ENCODE measurements at places on chromosomes 6 and 20. TPM values are rescaled to one million over a fixed set of nuclear protein-coding genes. Genes with fewer than 3 reads are reported as not detected.
A peak's percentile ranks its signal among the peaks of the same experiment; 100 is the strongest.

GRCh38 chr6:147826698-147827097, 318.2 kb downstream of the SAMD5 start:
- no peaks in the 10 kb centered on the region for H3K27me3 ChIP-seq
- H3K36me3 ChIP-seq: no peaks in the 10 kb centered on the region
- DNase-seq: no peak
- H3K27ac ChIP-seq: no peak overlapping the region
- H3K4me3 ChIP-seq: no peak overlapping the region
- no peaks in the 10 kb centered on the region for H3K4me1 ChIP-seq

DNA sequence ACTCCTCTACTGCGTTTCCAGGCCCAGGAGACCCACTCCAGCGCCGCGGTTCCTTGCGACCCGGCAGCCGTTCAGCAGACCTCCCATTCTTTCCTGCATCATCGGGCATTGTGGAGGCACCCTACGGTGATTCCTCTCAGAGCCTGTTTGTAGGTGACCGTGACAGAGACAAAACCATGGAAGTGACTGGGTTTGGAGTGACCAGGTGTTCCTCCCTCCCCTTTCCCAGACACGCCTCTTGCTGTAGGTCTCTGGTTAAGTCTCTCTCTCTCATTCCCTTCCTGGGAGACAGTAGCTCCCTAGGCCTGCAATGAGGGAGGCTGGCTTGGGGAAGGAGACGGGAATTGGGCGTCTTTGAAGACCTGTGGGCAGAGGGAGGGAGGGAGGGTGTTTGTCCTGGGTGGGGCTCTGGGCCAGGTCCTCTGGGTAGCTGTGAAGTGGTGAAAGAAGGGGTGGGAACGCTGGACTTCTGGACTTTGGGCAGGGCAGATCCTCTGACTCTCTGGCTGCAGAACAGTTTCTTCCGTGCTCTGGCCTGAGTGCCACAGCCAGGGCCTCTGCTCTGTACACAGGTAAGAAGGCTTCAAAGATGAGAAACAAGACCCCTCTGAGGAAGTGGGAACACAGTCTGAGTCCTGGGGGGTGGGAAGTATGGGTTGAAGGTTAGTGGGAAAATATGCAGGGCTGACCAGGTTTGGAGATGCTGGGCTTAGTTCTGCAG, 763 bp downstream of the KLC4 start:
- DNase-seq: no peak
- H3K4me1 ChIP-seq: peaks cover 34% of the 10 kb centered on the region
- peak overlapping the region; percentile 69 for H3K4me3 ChIP-seq
- H3K27ac ChIP-seq: peak overlapping the region; percentile 92
- peaks cover 62% of the 10 kb centered on the region for H3K36me3 ChIP-seq
- no peaks in the 10 kb centered on the region for H3K27me3 ChIP-seq

GRCh38 chr6:156809034-156809433, 31.9 kb downstream of the ARID1B start:
- H3K36me3 ChIP-seq: no peaks in the 10 kb centered on the region
- peaks cover 67% of the 10 kb centered on the region for H3K4me1 ChIP-seq
- H3K4me3 ChIP-seq: no peak overlapping the region
- H3K27ac ChIP-seq: no peak overlapping the region
- no peak for DNase-seq
- no peaks in the 10 kb centered on the region for H3K27me3 ChIP-seq

GRCh38 chr20:51396365-51396909, 146.1 kb downstream of the NFATC2 start:
- no peak overlapping the region for H3K4me3 ChIP-seq
- peaks cover 23% of the 10 kb centered on the region for H3K4me1 ChIP-seq
- H3K27me3 ChIP-seq: no peaks in the 10 kb centered on the region

DNA sequence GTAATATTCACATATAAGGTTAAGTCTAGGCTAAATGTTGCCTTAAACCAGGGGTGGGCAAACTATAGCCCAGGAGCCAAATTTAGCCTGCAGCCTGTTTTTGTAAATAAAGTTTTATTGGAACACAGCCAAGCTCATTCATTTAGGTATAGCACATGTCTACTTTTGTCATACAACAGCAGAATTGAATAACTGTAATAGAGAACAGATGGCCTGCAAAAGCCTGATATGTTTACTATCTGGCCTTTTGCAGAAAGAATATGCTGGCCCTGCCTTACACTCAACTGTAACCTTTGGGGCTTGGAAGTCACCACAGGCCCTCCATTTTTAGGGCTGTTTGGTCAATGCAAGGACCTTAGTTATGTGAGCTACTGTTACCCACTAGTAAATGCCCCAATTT, 17.7 kb upstream of the BCLAF1 start:
- H3K27ac ChIP-seq: no peak overlapping the region
- peaks cover 6% of the 10 kb centered on the region for H3K4me1 ChIP-seq
- no peak for DNase-seq
- no peak overlapping the region for H3K4me3 ChIP-seq
- no peaks in the 10 kb centered on the region for H3K27me3 ChIP-seq

- DNase-seq: no peak
- no peaks in the 10 kb centered on the region for H3K36me3 ChIP-seq
- H3K4me3 ChIP-seq: no peak overlapping the region
- no peaks in the 10 kb centered on the region for H3K27me3 ChIP-seq
These were observed 53.4 kb upstream of the CD93 start for GRCh38 chr20:23139524-23139923.

- H3K4me1 ChIP-seq: no peaks in the 10 kb centered on the region
- no peak overlapping the region for H3K27ac ChIP-seq
These were observed 81.7 kb upstream of the NFATC2 start for GRCh38 chr20:51624157-51624731.

GRCh38 chr20:37390503-37390890, 44.6 kb downstream of the SRC start:
- no peaks in the 10 kb centered on the region for H3K4me1 ChIP-seq
- no peak overlapping the region for H3K4me3 ChIP-seq

DNA sequence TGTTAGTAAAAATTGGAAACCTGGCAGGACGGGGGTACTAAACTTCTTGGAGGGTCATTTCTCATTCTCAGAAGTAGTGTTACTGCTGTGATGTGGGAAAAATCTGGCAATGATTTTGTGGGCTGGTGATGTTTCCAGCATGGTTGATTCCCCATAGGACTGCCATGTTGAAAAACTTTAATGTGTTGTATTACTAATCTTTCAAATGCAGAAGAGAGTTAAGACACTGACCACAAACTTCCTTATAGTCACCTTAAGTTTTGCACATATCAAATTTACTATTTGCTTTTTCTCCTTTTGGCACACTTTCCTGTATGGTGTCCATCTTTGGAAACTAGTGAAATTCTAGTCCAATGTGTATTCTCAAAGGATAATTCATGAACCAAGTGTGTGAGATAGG, 236.2 kb upstream of the TAB2 start:
- no peaks in the 10 kb centered on the region for H3K36me3 ChIP-seq
- H3K4me1 ChIP-seq: peaks cover 33% of the 10 kb centered on the region
- peak overlapping the region; percentile 65 for H3K27ac ChIP-seq
- no peak overlapping the region for H3K4me3 ChIP-seq
- H3K27me3 ChIP-seq: no peaks in the 10 kb centered on the region
- DNase-seq: no peak

- H3K27me3 ChIP-seq: no peaks in the 10 kb centered on the region
- no peak overlapping the region for H3K27ac ChIP-seq
- no peak overlapping the region for H3K4me3 ChIP-seq
- DNase-seq: no peak
- no peaks in the 10 kb centered on the region for H3K4me1 ChIP-seq
These were observed 243.2 kb upstream of the TENT5A start for GRCh38 chr6:81995548-81996289.

DNA sequence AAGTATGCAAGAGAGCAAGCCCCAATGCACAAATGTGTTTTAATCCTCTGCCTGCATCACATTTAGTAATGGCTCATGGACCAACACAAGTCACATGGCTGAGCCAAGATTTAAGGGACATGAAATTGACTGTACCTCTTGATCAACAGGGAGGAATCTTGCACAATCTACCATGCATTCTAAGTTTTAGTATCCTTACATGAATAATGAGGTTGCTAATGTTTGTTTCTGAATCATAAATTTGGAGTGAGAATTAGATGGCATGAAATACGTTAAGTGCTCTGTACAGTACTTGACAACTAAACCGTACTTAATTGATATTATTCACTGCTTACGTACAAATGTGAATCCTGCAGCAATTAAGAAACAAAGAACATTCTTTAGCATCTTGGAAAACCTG, 553.8 kb upstream of the JAG1 start:
- no peak overlapping the region for H3K27ac ChIP-seq
- H3K4me1 ChIP-seq: no peaks in the 10 kb centered on the region
- DNase-seq: no peak
- H3K27me3 ChIP-seq: no peaks in the 10 kb centered on the region

- H3K27me3 ChIP-seq: no peaks in the 10 kb centered on the region
- no peaks in the 10 kb centered on the region for H3K36me3 ChIP-seq
- no peak overlapping the region for H3K27ac ChIP-seq
- H3K4me3 ChIP-seq: no peak overlapping the region
These were observed 328.1 kb downstream of the NKAIN2 start for GRCh38 chr6:124131779-124132178.

DNA sequence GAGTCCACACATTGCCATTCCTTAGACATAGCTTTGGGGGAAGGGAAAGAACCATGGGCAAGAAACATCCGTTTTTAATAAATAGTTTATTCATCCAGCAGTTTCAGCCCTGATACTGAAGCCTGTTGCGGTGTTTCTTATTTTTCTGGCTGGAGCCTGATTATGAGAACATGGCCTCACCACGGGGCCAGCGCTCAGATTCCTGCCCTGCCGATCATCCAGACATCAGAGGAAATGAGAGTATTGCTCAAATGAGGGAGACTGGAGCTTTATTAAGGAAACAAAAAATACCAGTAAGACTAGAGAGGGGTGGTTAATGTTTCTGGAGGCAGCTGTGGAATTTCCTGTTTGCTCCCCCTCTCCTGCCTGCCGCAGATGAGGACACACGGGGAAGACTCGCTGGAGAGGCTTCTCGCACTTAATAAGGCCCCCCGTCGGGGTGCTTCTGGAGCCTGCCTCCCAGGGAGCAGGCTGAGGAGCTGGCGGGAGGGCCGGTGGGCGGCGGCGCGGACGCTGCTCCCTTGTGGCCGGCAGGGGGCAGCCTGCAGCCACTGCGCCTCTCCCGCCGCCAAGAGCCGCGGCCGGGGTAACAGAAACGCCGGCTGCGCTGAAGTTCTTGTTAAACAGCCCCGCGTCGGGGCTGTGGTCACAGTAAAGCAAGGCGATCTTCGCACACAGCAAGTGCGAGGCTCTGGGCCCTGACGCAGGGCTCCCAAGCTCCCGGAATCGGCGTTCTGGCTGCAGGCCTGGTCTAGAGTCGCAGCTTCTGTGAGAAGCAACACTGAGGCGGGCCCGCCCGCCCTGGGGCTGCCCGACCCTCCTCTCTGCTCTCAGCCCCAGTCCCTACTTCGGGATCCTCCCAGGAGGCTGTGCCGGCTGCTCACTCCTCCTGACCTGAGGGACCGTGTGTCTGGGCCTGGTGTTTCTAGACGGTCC, 17.5 kb downstream of the LEMD2 start:
- H3K36me3 ChIP-seq: peaks cover 45% of the 10 kb centered on the region
- DNase-seq: no peak
- H3K27me3 ChIP-seq: no peaks in the 10 kb centered on the region
- H3K27ac ChIP-seq: peak overlapping the region; percentile 84

GRCh38 chr6:63714091-63714490, 78.5 kb downstream of the PHF3 start:
- H3K27me3 ChIP-seq: no peaks in the 10 kb centered on the region
- H3K4me1 ChIP-seq: no peaks in the 10 kb centered on the region
- H3K27ac ChIP-seq: no peak overlapping the region
- peaks cover 43% of the 10 kb centered on the region for H3K36me3 ChIP-seq

DNA sequence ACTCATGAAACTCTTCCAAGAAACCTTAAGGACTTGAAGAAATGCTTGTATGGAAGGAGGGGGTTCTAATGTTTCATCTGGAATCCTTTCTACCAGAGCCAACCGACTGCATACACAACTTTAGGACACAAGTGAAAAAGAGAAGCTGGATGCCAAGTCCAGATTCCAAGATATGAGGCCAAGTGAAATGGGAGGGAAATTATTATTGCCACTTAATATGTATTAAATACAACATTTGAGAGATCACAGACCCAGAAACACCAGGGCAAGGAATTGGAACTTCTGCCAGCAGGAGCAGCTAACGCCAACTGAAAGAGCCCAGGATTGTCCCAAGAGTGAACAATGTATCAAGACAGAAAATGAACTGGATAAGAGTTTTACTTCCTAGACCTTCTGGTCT, 144.2 kb downstream of the ARHGAP18 start:
- no peak overlapping the region for H3K4me3 ChIP-seq
- H3K4me1 ChIP-seq: no peaks in the 10 kb centered on the region
- H3K27me3 ChIP-seq: no peaks in the 10 kb centered on the region
- no peak for DNase-seq

GRCh38 chr6:142207265-142207877, 60.3 kb downstream of the VTA1 start:
- no peak overlapping the region for H3K4me3 ChIP-seq
- H3K27me3 ChIP-seq: no peaks in the 10 kb centered on the region
- no peak for DNase-seq
- no peak overlapping the region for H3K27ac ChIP-seq
- no peaks in the 10 kb centered on the region for H3K4me1 ChIP-seq

GRCh38 chr6:131213501-131213990, 78.3 kb downstream of the AKAP7 start:
- peaks cover 9% of the 10 kb centered on the region for H3K4me1 ChIP-seq
- DNase-seq: no peak
- no peak overlapping the region for H3K27ac ChIP-seq

DNA sequence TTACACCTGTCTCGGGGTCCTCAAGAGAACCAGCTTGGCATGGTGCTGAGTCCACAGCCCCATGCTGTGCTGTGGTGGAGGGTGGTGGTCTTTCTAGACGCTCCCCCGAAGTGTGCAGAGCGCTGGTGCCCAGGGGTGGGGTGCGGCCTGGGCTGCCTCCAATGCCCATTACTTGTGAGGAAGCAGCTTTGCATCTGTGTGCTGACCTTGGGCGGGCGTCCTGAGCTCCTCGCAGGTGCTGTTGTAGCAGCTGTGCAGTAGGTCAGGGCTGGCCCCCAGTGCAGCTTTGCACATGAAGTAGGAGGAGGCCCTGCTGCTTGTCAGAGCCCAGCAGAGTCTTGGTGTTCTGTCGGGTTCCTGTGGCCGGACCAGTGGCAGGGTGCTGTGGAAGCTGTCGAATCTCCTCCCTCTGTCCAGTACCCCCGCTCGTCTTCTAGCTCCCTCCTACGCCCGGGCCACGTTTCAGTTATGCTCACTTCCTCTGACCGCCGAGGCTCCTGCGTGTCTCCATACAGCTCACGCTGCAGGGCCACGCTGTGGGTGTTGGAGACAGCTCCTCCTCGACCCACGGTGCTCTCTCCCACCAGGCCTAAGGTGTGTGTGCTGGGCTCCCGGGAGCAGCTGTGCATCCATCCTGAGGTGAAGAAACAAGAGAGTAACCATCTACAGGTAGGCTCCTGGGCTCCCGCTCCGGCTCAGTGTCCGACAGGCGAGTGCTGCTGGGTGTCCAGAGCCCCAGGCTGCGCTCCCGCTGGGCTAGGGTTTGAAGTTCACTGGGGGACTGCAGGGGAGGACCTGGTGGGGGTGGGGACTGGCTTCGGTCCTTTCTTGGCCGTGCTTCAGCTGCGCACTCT, 4.1 kb downstream of the RTEL1 start:
- DNase-seq: no peak
- H3K27ac ChIP-seq: no peak overlapping the region
- H3K27me3 ChIP-seq: no peaks in the 10 kb centered on the region
- peaks cover 69% of the 10 kb centered on the region for H3K36me3 ChIP-seq
- peaks cover 38% of the 10 kb centered on the region for H3K4me1 ChIP-seq

The PHACTR1 gene
- 0.83 TPM for total RNA-seq

The GLYATL3 gene
- total RNA-seq: not detected

The FLRT3 gene
- 1.3 TPM for total RNA-seq

The ZNF512B gene
- 7.1 TPM for total RNA-seq

The CDK19 gene
- total RNA-seq: 12.7 TPM

The DUSP15 gene
- total RNA-seq: 4.3 TPM

The RAET1L gene
- total RNA-seq: not detected

The CLIC1 gene
- total RNA-seq: 208 TPM

The SLC35F1 gene
- 6.8 TPM for total RNA-seq

The ZNF391 gene
- total RNA-seq: 3.4 TPM
